Lung microvascular endothelial cell (primary cell): ENCODE measurements at places on chromosomes 12 and 14. TPM values are rescaled to one million over a fixed set of nuclear protein-coding genes. Genes with fewer than 3 reads are reported as not detected.

DNA sequence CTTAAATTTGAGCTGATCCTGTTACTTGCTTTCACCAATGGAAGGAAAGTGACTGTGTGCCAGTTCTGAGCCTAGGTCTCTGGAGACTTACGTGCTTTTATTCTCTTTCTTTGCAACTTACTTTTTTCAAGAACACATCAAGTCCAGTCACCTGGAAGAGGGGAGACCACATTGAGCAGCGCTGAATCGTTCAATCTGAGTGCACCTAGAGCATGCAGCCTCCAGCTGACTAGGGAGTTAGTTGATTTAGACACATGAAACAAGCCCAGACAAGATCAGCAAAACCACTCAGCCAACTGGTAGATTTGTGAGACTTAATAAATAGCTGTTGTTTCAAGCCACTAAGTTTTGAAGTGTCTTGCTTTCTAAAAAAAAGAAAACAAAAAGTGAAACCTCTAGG, 1014.8 kb upstream of the FBXO33 start:
- no peak for DNase-seq

- DNase-seq, result no peak
Measured at GRCh38 chr14:50808053-50808452, 22.9 kb downstream of the NIN start.

- DNase-seq, result no peak
Measured at GRCh38 chr12:126847005-126847629, 1419.9 kb upstream of the TMEM132C start.

GPR68 gene
- total RNA-seq, result 0.20 and 0.44 TPM in 2 replicates

DNA sequence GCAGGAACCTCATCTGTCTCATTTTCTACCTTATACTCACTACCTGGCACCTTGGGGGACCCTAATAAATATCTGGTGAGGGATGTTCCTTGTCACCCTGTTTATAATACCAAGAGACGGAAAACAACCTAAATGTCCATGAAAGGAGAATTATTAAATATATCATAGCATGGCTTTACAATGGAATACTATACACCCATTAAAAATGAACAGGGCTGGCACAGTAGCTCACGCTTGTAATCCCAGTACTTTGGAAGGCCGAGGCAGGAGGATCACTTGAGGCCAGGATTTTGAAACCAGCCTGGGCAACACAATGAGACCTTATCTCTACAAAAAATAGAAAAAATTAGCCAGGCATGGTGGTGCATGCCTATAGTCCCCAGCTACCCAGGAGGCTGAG, 34.3 kb upstream of the SPPL3 start:
- no peak for DNase-seq

GRCh38 chr14:22994762-22995275, 12.5 kb upstream of the AJUBA start:
- DNase-seq, result peak; percentile 68

DNA sequence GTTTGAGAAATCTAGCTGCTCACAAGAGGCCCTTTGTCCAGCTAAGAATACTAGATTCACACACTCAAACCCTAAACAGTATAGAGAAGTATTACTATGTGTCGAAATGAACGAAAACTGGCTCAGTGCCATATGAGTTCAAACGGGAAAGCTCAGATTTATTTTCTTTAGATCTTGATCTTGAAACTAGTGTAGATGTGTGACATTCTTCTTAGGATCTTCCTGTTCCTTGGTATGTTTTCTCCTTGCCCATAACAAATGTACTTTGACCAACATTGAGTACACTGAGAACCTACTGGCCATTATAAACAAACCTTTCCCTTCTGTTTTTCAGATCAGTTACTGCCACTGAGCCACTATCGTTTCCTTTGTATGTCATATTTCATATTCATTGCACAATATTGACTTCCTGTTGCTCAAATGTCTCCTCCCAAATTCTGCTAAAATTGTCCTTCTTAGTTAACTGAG, 21.3 kb downstream of the MYBPC1 start:
- peak; percentile 76 for DNase-seq

DNA sequence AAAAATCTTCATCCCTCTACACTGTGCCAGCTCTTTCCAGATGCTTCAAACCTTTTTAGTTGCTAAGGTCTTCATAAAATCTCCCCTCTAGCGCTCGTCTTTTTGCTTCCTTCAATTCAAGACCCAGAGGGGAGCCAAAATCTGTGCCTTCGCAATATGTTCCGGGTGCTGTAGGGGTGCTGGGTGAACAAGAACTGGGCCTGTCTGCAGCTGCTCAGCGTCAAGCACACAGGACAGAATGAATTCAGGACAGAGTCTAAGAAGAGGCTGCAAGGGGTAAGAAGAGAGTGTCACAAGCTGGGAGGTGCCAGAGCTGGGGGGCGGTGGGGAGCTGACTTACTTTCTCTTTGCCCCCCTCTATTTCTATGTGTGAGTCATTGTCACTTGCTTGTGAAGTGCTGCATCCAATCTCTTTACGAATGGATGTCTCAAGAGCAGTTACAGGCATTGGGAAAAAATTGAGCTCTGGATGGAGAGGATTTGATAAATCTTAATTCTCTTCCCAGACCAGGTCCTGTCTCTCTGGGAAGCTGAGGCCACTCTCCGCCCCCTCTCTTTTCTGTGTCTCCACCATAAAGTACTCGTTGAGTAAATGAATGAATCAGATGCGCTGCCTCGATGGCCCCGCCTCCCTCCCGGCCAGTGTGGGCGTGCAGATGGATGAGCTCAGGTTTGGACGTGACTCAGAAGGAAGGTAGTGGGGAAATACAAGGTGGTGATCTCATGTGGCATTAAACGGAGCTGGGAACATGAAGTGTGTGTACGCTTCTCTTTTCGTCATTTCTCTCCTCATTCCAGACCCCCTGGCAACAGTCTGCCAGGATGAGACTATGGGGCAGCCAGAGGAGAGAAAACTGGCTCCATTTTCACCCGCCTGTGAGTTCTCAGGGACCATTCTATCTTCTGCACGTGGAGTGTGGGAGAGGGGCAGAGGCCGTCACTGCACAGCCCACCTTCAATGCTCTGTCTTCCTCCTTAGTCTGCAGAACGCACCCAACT, 91.3 kb downstream of the TSPAN9 start:
- peak; percentile 95 for DNase-seq

DNA sequence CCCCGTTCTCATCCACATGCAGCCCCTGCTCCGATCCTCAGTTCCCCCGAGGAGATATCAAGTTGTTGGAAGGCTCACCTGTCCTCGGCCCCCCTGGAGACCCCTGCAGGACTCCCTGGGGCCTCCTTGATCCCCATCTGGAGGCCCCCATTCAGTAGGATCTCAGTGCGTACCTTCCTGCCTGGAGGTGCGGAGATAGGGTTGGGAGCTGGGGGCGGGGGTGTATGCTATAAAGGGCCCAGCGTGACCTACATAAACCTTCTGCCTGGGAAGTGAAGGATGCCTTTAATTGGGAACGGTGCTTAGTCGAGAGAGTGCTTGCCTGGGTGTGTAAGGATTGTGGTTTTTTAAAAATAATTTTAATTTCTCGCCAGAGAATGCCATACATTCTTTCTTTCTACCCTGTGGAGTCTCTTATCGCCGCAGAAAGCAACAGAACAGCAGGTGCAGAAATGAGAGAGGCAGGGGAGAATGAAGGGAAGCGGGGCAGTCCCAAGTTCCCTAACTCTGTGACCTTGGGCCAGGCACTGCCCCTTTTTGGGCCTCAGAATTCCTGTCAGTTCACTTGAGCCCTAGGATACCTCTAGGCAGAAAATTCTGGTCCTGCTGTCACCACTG, 153.7 kb downstream of the TSPAN9 start:
- DNase-seq, result no peak

GRCh38 chr14:102105369-102105768, 18.5 kb upstream of the HSP90AA1 start:
- no peak for DNase-seq

BHLHE41 gene
- total RNA-seq, result under 0.01 TPM in 2 replicates

OR6C2 gene
- not detected in 2 replicates for total RNA-seq

TNFAIP2 gene
- total RNA-seq, result 21.0 and 46.0 TPM in 2 replicates

SERPINA12 gene
- total RNA-seq, result not detected in 2 replicates
